ENCODE measurements at places on chromosomes 7 and 10.
A peak's percentile ranks its signal among the peaks of the same experiment; 100 is the strongest.

DNA sequence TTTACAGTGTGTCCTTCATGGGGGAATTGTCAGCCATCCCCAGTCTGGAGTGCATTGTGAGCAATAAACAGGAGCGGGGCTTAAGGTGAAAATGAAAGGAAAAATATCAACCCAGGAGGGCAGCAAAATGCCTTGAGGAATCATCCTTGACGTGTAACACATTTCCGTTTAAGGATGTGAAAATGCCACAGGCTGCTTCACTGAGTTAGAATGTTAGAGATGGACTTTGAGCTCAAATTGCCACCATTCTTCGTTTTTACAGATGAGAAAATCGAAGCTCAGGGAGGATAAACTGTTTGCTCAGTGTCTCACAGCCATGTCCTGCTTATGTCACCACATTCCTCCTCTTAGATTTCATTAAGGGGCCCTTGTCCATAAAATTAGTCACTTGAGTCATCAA is 23.1 kb downstream of the SORCS3 start:
- no peak for DNase-seq

GRCh38 chr7:28104811-28105210 is 75.8 kb downstream of the JAZF1 start:
- no peak for DNase-seq

- DNase-seq: peak; percentile 84
Measured at GRCh38 chr7:151366880-151367222, 25.2 kb downstream of the NUB1 start.

GRCh38 chr10:28367929-28368484 is 65.1 kb upstream of the MPP7 start:
- peak; percentile 69 for DNase-seq

DNA sequence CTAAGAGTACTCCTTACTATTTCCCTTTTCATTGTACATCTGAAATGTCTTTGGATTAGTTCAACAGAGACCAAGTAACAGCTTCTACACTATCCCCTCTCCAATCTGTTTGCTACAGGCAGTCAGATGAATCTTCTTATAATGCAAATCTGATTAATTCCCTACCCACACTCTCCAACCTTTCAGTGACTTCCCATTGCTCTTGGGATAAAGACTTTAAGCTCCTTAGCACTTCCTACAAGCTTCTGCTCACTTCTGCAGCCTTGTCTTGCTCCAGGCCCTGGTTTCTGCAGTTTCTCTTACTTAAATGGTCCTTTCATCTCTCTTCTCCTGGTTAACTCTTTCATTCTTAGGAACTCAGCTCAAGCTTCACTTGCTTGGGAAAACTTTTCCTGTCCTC is 65.2 kb upstream of the FEZF1 start:
- DNase-seq: no peak

DNA sequence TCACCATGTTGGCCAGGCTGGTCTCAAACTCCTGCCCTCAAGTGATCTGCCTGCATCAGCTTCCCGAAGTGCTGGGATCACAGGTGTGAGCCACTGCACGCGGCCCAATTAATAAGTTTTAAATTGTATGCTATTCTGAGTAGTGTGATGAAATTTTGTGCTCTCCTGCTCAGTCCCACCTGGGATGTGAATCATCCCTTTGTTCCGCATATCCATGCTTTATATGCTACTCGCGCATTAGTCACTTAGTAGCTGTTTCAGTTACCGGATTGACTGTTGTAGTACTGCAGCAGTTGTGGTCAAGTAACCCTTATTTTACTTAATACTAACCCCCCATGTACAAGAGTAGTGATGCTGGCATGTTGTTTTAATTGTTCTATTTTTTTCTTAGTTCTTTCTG is 47.3 kb upstream of the OIT3 start:
- DNase-seq: peak; percentile 35

GRCh38 chr7:130441408-130441869 is 623 bp upstream of the CEP41 start:
- no peak for DNase-seq

DNA sequence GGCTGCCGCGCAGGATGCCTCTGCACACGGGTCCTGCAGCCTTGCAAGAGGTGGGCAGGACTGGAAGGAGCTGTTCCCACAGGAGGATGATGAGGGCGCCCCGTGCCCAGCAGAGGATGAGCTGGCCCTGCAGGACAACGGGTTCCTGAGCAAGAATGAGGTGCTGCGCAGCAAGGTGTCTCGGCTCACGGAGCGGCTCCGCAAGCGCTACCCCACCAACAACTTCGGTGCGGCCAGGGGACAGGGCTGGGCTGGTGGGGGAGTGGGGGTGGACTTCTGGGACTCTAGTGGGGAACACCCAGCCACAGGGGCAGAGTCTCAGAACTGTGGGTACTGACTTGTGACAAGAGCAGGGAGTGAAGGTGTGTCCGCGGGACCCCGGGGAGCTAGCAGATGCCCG is 16.0 kb downstream of the ZFYVE27 start:
- DNase-seq: no peak

DNA sequence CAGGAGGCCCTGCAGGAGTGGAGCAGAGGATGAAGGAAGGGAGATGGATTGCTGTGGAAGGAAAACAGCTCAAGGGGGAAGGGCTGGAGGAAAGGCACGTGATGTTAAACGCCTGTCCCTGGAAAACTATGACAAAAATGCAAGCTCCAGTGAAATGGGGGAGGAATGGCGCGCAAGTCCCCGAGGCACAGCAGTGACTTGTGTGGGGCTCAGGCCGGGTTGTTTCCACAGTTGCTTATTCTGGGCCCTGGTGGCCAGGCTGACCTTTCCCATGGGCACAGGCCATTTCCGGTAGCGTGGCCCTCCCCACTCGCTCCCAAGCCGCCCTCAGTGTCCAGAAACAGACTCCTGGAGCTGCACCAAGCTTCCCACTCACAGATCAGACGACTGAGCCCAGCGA is 68.1 kb upstream of the PDGFA start:
- DNase-seq: peak; percentile 71

DNA sequence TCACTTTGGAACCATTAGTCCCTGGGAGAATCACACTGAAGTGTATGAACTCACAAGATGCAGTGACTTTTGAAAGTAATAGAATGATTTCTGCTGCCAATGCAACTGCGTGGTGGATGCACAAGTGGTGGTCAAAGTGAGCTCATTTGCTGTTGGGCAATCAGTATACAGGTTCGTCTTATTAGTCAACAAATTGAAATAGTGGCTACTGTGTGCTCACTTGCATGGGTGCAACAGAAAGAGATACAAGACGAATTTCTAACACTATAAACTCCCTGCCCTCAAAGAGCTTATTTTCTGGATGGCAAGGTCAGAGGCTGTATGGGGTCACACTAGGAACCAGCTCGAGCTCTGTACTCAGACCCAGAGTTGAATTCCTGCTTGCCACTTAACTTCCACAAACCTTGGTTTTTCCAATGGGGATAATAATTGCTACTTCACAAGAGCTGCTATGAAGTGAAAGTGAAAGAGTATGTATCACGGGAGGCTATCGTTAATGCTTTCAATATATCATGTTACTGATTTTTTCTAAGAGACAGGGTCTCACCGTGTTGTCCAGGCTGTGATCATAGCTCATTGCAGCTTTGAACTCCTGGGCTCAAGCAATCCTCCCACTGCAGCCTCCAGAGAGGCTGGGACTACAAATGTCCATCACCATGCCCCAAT is 8.3 kb upstream of the BCL7B start:
- no peak for DNase-seq

- no peak for DNase-seq
Measured at GRCh38 chr10:133021116-133021962, 66.4 kb upstream of the ADGRA1 start.

DNA sequence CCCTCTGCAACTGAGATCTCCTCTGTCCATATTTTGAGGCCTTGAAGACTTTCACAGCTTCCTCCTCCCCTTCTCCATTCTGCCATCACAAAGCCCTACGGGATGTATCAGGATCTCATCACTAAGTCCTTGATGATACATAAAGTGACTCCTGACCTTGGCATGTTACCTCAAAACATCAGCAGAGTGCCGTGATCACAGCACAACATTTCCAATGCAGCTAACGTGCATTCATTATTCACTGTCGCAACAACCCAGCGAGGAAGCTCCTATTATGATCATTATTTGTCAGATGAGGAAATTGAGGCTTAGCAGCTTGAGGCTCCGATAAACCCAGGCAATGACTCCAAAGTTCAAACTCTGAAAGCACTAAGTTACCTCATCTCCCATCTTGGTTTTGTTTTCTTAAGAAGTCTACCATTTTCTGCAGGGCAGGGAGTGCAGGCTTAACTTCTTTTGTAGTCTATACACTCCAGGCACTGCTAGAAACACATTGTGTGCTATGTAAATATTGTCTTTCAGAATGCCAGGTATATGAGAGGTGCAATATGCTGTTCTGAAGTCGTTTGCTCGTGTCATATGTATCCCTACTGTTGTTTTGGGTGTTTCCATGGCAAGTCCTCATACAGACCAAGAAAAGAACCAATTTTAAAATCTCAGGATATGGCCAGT is 80.6 kb upstream of the C1QL3 start:
- no peak for DNase-seq

DNA sequence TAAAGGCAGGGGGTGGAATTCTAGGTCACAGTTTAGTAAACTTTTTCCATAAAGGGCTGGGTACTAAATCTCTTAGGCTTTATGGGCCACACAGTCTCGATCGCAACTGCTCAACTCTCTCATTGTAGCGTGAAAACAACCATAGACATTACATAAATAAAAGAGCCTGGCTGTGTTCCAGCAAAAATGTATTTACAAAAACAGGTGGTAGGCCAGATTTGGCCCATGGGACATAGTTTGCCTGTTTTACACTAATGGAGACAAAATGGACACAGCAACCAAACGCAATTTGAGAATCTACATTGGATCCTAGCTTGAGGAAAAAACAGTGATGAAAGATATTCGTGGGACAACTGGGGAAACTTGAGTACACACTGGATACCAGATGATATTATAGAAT is 23.2 kb upstream of the MALSU1 start:
- DNase-seq: no peak

DNA sequence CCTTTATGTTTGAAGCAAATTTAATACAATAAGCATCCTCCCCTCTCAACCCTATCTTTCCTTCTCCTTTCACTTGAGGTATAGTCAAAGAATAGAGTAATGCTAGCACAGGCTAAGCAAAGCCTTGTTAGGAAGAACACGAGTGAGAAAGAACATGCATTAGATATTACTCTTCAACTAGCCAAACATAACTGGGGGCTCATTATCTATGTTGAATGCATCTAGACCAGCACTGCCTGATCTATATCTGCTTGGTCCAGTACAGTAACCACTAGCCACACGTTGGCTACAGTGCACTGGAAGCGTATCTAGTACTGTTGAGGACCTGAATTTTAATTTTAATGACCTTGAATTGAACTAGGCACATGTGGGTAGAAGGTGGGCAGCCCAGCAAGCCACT is 21.0 kb downstream of the SFMBT2 start:
- no peak for DNase-seq

DNA sequence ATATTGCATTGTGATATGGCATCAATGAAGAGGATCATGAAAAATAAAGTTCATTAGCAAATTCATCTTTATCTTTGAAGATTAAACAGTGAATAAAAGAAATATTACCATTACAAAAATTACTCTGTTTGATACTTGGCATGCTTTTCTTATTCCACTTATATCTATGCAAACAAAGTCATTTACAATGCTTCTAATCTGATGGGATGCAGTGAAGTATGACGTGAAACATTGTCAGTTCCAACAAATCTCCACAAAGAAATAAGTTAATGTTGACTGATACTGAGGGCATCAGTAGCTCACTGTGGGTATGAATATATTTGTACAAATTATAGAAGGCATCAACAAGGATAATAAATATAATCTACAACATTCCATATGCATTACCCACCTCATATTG is 672.8 kb upstream of the POT1 start:
- DNase-seq: no peak

DNA sequence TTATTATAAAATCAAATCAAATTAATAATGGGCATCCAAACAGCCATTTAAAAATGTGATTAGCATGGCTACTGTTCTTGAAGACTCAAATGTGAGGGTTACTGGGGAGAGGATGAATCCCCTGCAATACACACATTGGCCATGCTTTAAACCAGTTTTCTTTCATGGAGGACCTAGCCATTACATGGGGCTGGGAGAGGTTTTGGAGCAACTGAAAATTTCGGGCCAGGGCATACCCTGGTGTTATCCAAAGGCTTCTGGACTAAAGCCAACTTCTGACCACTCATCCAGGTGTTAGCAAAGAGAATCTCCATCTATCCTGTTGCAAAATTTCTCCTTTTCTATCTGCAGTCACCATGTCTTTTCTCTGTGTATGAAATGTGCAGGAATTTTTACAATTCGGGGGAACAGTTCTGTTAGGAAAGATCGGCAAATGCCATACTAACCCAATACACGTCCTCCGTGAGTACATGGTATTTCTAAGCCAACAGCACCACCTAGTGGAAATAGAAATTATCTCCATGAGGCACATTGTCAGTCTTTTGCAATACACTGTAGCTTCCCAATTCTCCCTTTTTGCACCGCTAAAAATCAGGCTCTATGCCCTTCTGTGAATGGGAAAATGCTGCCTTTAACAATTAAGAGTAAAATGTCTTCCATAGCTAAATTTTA is 47.0 kb upstream of the ZNF107 start:
- DNase-seq: peak; percentile 44

- DNase-seq: no peak
Measured at GRCh38 chr7:91995391-91996105, 54.9 kb downstream of the AKAP9 start.

GRCh38 chr10:96280859-96281258 is 9.5 kb upstream of the BLNK start:
- DNase-seq: no peak

- no peak for DNase-seq
Measured at GRCh38 chr7:33632840-33633525, 272.4 kb upstream of the BMPER start.

- no peak for DNase-seq
Measured at GRCh38 chr7:114413761-114414155, 857 bp upstream of the FOXP2 start.

DNA sequence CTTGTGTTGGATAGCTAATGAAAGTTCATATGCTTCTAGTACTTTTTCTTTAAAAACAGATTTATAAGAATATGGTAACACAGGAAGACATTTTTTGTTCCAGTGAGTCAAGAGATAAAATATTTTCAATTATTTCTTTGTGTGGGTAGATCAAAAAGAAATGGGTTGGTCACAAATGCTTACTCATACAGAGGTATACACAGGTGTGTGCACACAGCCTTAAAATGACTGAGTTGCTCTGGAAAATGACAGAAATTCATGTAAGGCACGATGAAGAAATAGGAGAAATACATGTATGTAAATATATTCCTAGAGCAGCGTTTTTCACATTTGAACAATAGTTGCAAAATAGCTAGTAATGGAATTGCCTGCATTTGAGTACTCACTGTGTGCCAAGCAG is 66.0 kb downstream of the ST7 start:
- DNase-seq: no peak

- no peak for DNase-seq
Measured at GRCh38 chr10:103058034-103058433, 135.0 kb downstream of the NT5C2 start.

GRCh38 chr10:21174715-21175495 is 277.8 kb upstream of the NEBL start:
- DNase-seq: no peak

GRCh38 chr10:82814635-82815034 is 939.6 kb downstream of the NRG3 start:
- no peak for DNase-seq

- DNase-seq: no peak
Measured at GRCh38 chr10:101646364-101646763, 48.6 kb downstream of the FBXW4 start.

All from fibroblast of skin of scalp (primary cell).